ENCODE measurements at places on chromosomes 7 and 10.

- no peaks in the 10 kb centered on the region for H3K36me3 ChIP-seq
- H3K27ac ChIP-seq: no peak overlapping the region
- peaks cover 2% of the 10 kb centered on the region for H3K4me1 ChIP-seq
- H3K4me3 ChIP-seq: no peak overlapping the region
- no peak for DNase-seq
- no peaks in the 10 kb centered on the region for H3K27me3 ChIP-seq
These were observed 415.1 kb downstream of the THSD7A start for GRCh38 chr7:11416641-11417458.

DNA sequence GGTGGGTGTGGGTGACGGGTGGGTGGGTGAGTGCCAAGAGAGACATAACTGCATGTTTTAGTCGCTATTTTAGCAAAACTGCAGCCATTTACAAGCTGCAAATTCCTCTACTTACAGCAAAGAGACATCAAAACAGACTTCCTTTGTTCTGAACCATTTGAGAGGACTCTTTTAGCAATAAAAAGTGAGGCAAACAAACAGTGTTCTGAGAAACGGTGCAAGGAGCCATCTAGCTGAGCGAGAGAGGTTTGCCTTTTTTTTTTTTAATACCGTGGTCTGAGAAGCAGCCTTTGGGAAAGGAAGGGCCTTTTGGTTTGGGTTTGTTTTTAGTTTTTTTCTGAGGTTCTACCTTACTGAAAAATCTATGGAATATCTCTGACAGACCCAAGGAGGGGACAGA, 62.9 kb downstream of the SCRN1 start:
- H3K36me3 ChIP-seq: no peaks in the 10 kb centered on the region
- no peak for DNase-seq
- H3K27me3 ChIP-seq: no peaks in the 10 kb centered on the region
- H3K4me3 ChIP-seq: no peak overlapping the region
- H3K4me1 ChIP-seq: no peaks in the 10 kb centered on the region
- no peak overlapping the region for H3K27ac ChIP-seq

- H3K4me1 ChIP-seq: peaks cover 5% of the 10 kb centered on the region
- peaks cover 15% of the 10 kb centered on the region for H3K36me3 ChIP-seq
- DNase-seq: peak; percentile 84
- H3K27me3 ChIP-seq: no peaks in the 10 kb centered on the region
- H3K4me3 ChIP-seq: peak overlapping the region; percentile 65
- H3K27ac ChIP-seq: 0 out of 2 replicates have a peak overlapping the region, but pooled peaks have one; percentile 46
These were observed 660 bp downstream of the ANKRD16 start for GRCh38 chr10:5888843-5889623.

GRCh38 chr10:132110111-132110521, 44.4 kb downstream of the JAKMIP3 start:
- no peak overlapping the region for H3K27ac ChIP-seq
- DNase-seq: no peak
- no peak overlapping the region for H3K4me3 ChIP-seq
- H3K27me3 ChIP-seq: no peaks in the 10 kb centered on the region
- H3K4me1 ChIP-seq: no peaks in the 10 kb centered on the region

- H3K4me1 ChIP-seq: peaks cover 10% of the 10 kb centered on the region
- no peaks in the 10 kb centered on the region for H3K27me3 ChIP-seq
- H3K36me3 ChIP-seq: no peaks in the 10 kb centered on the region
- H3K4me3 ChIP-seq: peak overlapping the region; percentile 99
These were observed 539 bp upstream of the MKLN1 start for GRCh38 chr7:131327049-131327625.

- H3K27me3 ChIP-seq: no peaks in the 10 kb centered on the region
- H3K4me3 ChIP-seq: no peak overlapping the region
- peaks cover 9% of the 10 kb centered on the region for H3K4me1 ChIP-seq
These were observed 258.1 kb downstream of the STK31 start for GRCh38 chr7:23967949-23968599.

DNA sequence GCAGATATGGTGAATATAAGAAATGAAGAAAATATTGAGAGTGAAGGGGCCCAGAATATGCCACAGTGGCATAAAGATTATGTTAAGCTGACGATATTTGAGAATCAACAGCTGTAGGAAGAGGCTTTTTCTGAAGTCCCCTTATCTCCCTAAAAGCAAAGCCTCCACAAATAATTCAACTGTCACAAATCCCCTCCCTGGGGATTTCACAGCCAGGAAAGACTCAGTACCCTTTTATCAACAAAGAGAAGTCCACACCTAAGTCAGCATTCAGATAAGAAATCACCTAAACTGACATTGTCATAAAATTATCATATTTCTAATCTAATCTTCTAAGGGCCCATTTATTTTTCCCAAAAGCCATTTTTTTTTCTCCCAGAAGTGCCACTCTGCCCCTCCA, 284.9 kb upstream of the VWC2 start:
- H3K4me1 ChIP-seq: peaks cover 2% of the 10 kb centered on the region
- no peaks in the 10 kb centered on the region for H3K36me3 ChIP-seq
- no peaks in the 10 kb centered on the region for H3K27me3 ChIP-seq
- no peak for DNase-seq
